ENCODE measurements at places on chromosomes 2 and 18. TPM values are rescaled to one million over a fixed set of nuclear protein-coding genes. Genes with fewer than 3 reads are reported as not detected.

GRCh38 chr18:1350931-1351450 lies 446.3 kb downstream of the ADCYAP1 start:
- no peaks in the 10 kb centered on the region for H3K27me3 ChIP-seq
- no peak for DNase-seq
- no peak overlapping the region for H3K4me3 ChIP-seq

GRCh38 chr18:75248426-75249174 lies 38.0 kb downstream of the TSHZ1 start:
- no peaks in the 10 kb centered on the region for H3K36me3 ChIP-seq
- peaks cover 7% of the 10 kb centered on the region for H3K4me1 ChIP-seq
- H3K27ac ChIP-seq = peak overlapping the region; percentile 70

- H3K36me3 ChIP-seq = no peaks in the 10 kb centered on the region
- DNase-seq = peak; percentile 9
- H3K27ac ChIP-seq = no peak overlapping the region
Observed at GRCh38 chr18:8252371-8252770, 356.9 kb upstream of the RAB12 start.

DNA sequence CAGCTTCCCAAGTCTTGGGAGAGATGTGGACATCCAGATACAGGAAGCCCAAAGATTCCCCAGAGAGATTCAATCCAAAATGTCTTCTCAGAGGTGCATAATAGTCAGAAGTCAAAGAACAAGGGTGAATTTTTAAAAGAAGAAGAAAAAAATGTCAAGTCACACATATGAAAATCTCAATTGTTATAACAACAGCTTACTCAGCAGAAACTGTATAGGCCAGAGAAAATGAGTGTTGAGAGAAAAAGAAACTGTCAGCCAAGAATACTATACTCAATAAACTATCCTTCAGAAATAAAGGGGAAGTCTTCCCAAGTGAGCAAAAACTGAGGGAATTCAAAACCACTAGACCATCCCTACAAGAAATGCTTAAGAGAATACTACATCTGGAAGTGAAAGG lies 612.9 kb upstream of the POU3F3 start:
- no peaks in the 10 kb centered on the region for H3K27me3 ChIP-seq
- DNase-seq = no peak
- no peak overlapping the region for H3K4me3 ChIP-seq
- no peaks in the 10 kb centered on the region for H3K4me1 ChIP-seq

DNA sequence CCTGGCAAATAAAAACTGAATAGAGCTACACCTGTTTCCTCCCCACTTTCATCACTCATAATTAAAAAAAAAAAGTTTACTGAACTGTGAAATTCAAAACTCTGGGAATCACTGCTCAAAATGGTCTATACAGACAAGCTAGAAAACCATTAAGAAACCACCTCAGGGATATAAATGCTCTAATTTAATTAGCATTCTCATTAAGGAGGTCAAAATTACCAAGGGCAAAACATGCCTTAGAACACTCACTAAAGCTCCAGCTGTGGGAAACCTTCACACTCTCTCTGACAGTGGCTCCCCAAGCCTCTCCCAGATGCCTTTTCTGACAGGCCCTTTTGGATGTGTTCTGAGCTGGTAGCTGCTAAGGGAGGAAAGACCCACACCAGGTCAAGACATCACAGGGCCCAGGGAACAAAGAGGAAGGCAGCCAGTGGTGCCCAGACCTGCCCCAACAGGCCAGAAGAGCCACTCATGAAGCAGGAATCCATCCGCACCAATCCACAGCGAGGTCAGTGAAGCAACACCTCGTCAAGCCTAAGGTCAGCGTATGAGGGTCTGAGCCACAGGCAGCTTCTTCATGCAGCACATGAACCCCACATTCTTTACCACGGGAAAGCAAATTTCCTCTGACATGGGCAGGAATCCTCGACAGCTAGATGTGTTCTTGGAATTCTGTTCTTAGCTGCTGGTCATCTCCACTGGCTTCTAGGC lies 35.6 kb downstream of the XDH start:
- no peak overlapping the region for H3K27ac ChIP-seq
- no peak overlapping the region for H3K4me3 ChIP-seq
- no peaks in the 10 kb centered on the region for H3K27me3 ChIP-seq
- no peak for DNase-seq

- H3K4me1 ChIP-seq = peaks cover 3% of the 10 kb centered on the region
- H3K36me3 ChIP-seq = peaks cover 4% of the 10 kb centered on the region
- H3K27ac ChIP-seq = no peak overlapping the region
- no peak overlapping the region for H3K4me3 ChIP-seq
- no peak for DNase-seq
Observed at GRCh38 chr2:135056790-135057189, 4.7 kb downstream of the RAB3GAP1 start.

- no peak overlapping the region for H3K4me3 ChIP-seq
- H3K36me3 ChIP-seq = no peaks in the 10 kb centered on the region
- H3K27ac ChIP-seq = peak overlapping the region; percentile 14
- no peaks in the 10 kb centered on the region for H3K27me3 ChIP-seq
Observed at GRCh38 chr2:216536734-216537210, 38.1 kb downstream of the RPL37A start.

- H3K4me1 ChIP-seq = no peaks in the 10 kb centered on the region
- DNase-seq = no peak
- H3K27ac ChIP-seq = no peak overlapping the region
Observed at GRCh38 chr18:22200611-22201225, 31.3 kb downstream of the GATA6 start.

- no peak overlapping the region for H3K27ac ChIP-seq
- no peak for DNase-seq
- H3K36me3 ChIP-seq = no peaks in the 10 kb centered on the region
- no peaks in the 10 kb centered on the region for H3K4me1 ChIP-seq
- no peaks in the 10 kb centered on the region for H3K27me3 ChIP-seq
Observed at GRCh38 chr2:56807861-56808260, 624.1 kb downstream of the CCDC85A start.

- H3K4me3 ChIP-seq = no peak overlapping the region
- peaks cover 1% of the 10 kb centered on the region for H3K36me3 ChIP-seq
- H3K4me1 ChIP-seq = peaks cover 13% of the 10 kb centered on the region
- no peaks in the 10 kb centered on the region for H3K27me3 ChIP-seq
- peak; percentile 46 for DNase-seq
Observed at GRCh38 chr18:25097057-25097456, 254.9 kb downstream of the ZNF521 start.

GRCh38 chr2:172172513-172173173 lies 69.9 kb upstream of the DLX2 start:
- DNase-seq = peak; percentile 52
- H3K27ac ChIP-seq = no peak overlapping the region
- H3K36me3 ChIP-seq = no peaks in the 10 kb centered on the region
- peak overlapping the region; percentile 63 for H3K4me3 ChIP-seq
- no peaks in the 10 kb centered on the region for H3K4me1 ChIP-seq
- no peaks in the 10 kb centered on the region for H3K27me3 ChIP-seq

DNA sequence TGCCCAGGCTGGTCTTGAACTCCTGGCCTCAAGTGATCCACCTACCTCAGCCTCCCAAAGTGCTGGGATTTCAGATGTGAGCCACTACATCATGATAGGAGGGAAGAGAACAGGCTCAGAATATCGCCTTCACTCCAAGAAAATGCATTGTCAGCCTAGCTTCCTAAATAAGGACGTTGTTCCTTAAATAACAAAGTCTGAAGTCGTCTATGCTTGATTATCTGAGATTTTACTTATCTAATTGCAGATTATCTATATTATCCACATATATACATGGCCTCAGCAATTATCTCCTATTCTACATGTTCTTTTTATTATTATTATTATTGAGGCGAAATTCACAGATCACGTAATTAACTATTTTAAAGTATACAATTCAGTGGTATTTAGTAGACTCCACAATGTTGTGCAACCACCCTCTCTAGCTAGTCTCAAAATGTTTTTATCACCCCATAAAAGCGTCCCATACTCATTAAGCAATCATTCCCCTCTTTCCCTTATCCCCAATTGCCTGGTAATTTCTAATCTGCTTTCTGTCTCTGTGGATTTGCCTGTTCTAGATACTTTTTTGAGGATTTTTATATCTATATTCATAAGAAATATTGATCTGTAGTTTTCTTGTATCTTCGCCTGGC lies 95.1 kb upstream of the RFX8 start:
- H3K4me3 ChIP-seq = no peak overlapping the region
- no peaks in the 10 kb centered on the region for H3K27me3 ChIP-seq
- no peak overlapping the region for H3K27ac ChIP-seq
- DNase-seq = peak; percentile 58

GRCh38 chr2:41602341-41602740 lies 445.5 kb upstream of the PKDCC start:
- H3K36me3 ChIP-seq = no peaks in the 10 kb centered on the region
- H3K4me1 ChIP-seq = no peaks in the 10 kb centered on the region
- no peaks in the 10 kb centered on the region for H3K27me3 ChIP-seq
- no peak overlapping the region for H3K27ac ChIP-seq
- H3K4me3 ChIP-seq = no peak overlapping the region

DNA sequence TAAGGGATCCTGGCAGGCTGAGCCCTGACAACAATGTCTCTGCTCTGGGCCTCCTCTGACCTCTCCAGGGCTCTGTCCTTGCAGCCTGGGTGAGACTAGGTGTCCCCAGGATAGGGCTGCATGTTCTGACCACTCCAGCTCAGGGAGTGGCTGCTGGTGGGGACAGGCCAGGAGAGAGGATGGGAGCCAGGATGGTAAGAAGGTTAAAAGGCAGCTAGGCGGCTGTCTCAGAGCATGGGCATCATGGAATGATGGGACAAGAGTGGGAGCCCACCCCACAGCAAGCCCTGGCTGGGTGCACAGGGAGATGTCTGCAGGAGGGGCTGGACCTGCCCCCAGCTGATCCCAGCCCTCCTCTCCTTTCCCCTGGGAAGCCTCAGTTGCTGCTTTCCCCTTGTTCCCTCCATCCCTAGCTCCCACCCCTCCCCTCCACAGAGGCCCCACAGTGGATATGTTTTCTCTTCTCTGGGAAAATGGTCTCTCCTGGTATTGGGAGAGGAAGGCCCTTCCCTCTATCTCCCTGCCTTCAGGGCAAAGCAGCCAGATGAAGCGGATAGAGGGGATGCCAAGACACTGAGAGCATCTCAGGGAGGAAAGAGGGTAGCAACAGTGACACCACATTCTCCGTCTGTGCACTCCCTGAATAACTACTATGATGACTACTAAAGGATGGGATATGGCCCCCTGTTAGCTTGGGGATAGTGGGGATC lies 334.3 kb downstream of the DYSF start:
- H3K4me3 ChIP-seq = no peak overlapping the region
- no peak overlapping the region for H3K27ac ChIP-seq
- H3K27me3 ChIP-seq = peaks cover 5% of the 10 kb centered on the region
- H3K36me3 ChIP-seq = no peaks in the 10 kb centered on the region
- H3K4me1 ChIP-seq = peaks cover 6% of the 10 kb centered on the region

DNA sequence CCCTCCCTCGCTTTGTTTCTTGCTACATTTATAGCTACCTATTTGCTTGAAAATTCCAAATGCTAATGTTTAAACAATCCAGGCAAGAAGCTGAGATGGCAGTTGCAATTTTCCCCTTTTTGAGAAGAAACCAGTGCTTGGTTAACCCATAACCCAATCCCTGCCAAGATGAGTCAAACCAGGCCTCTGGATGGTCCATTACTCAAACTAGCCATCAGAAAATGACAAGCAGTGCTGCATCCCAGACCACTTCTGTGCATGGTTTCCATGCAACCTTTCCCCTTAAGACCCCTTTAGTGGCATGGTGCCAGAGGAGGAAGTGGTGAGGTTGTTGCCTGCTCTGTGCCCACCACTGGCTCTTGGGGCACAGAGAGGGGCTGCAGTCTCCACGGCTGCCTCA lies 131.2 kb upstream of the RMP24 start:
- no peaks in the 10 kb centered on the region for H3K4me1 ChIP-seq
- no peak for DNase-seq
- no peaks in the 10 kb centered on the region for H3K27me3 ChIP-seq
- H3K27ac ChIP-seq = no peak overlapping the region

DNA sequence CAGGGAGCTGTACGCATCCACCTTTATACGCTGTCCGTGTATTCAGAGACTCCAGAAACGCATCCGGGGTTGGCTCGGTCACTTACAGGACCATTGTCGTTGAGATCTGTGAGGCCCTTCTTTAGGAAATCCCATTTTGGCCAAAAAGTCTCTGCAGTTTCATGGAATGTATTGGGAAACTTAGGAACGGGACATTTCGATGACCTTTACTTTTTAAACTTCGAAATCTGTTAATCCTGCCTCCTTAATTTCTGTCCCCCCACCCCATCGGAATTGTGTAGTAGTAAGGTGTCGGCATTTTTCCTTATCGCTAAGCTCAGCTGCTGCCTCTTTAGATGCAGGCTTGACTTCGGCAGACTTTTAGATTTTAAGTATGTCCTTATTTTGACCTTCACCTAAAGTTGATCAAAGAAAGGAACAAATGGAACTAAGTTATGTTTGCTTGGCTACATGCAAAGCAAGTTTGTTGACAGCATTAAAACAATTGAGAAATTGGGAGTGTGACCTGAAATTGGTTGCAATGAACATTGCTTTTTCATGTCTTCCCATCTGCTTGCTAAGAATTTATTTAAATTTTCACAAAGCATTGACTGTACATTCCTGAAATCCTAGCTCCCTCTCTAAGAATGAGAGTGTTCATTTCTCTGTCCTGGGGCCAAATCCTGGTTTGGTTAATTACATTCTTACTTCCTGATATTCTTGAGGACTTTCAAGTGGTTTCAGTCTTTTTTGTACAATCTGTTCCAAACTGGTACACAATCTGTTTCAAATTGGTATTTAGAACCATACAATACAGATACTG lies 884 bp upstream of the RAPH1 start:
- peak overlapping the region; percentile 86 for H3K27ac ChIP-seq
- H3K36me3 ChIP-seq = no peaks in the 10 kb centered on the region
- H3K4me3 ChIP-seq = peak overlapping the region; percentile 67

DNA sequence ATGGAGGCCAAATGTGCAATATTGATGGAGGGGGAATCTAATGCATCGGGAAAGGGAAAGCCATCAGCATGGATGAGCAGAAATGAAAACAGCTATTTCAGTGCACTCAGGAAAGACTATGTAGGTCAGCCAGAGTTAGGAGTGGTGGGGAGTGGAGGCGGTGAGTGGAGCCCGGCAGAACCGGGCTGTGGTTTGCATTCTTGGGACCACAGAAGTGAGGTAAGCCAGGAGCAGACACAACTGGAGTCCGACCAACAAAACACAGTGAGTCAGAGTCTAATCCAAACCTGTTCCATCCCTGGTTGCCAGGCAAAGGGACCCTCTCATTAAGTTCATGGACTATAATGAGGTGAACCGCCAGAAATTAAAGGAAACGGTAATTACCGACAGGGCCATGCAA lies 61.1 kb upstream of the RAB12 start:
- H3K27me3 ChIP-seq = no peaks in the 10 kb centered on the region
- H3K4me1 ChIP-seq = no peaks in the 10 kb centered on the region
- H3K36me3 ChIP-seq = no peaks in the 10 kb centered on the region
- DNase-seq = no peak

Gene SPC25
- not detected for total RNA-seq

Gene GPBAR1
- under 0.01 TPM for total RNA-seq

Gene SERPINB10
- not detected for total RNA-seq

Gene ASB18
- total RNA-seq = not detected

Gene ABHD1
- 0.26 TPM for total RNA-seq

Gene PASK
- 1.5 TPM for total RNA-seq

Gene NYAP2
- not detected for total RNA-seq
